ENCODE measurements at places on chromosomes 6 and 20.

GRCh38 chr6:113048741-113049140, 701.6 kb downstream of the RFPL4B start:
- DNase-seq = no peak

GRCh38 chr20:19552221-19553180, 205.6 kb upstream of the RIN2 start:
- DNase-seq = peak; percentile 48

GRCh38 chr6:99841297-99841696, 152.7 kb downstream of the MCHR2 start:
- DNase-seq = no peak

DNA sequence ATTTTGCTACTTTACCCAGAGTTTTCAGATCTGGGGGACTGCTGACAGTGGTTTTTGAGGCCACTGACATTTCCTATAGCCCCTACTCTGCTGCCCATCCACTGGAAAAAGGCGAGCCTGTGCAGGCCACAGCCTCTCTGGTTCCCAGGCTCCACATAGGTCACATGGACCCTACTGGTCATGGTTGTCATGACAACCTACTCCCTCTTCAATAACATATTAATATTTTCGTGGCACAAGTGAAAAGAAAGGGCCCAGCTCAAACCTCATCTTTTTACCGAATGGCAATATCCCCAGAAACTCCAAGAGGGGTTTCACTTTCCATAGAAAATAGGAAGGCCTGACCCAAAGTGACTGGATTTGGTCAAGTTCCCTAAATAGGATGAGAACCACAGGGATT, 11.0 kb upstream of the FOXO3 start:
- no peak for DNase-seq

GRCh38 chr6:1170794-1171193, 141.1 kb upstream of the FOXQ1 start:
- DNase-seq = no peak

DNA sequence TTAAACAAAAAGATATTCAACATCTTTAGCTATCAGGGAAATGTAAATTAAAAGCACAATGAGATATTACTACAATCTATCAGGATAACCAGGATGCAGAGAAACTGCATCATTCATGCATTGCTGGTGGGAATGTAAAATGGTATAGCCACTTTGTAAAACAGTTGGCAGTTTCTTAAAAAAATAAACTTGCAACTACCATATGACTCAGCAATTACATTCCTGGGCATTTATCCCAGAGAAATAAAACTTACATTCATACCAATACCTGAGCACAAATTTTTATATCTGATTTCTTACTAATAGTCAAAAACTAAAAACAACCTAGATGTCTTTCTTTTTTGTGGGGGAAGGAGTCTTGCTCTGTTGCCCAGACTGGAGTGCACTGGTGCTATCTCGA, 190.3 kb upstream of the TAB2 start:
- DNase-seq = no peak

DNA sequence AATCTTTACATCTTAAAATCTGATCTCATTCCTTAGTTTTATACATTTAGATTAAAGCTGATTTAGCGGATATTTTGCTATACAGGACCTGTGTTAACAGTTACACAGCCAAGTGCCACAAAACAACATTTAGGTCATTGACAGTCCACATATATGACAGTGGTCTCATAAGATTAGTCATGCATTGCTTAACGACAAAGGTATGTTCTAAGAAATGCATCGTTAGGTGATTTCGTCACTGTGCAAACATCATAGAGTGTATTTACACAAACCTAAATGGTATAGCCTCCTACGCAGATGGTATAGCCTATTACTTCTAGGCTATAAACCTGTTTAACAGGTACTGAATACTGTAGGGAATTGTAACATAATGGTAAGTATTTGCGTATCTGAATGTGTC, 21.6 kb downstream of the ADGRG6 start:
- no peak for DNase-seq

- DNase-seq = no peak
These were observed 8.6 kb upstream of the LY6G5C start for GRCh38 chr6:31689249-31690110.

- peak; percentile 45 for DNase-seq
These were observed 9.2 kb downstream of the ZHX3 start for GRCh38 chr20:41308290-41308711.

GRCh38 chr6:139738801-139739455, 364.5 kb upstream of the CITED2 start:
- DNase-seq = no peak

GRCh38 chr20:52439375-52439774, 247.8 kb upstream of the ZFP64 start:
- no peak for DNase-seq

- DNase-seq = no peak
These were observed 34.9 kb downstream of the GSTA2 start for GRCh38 chr6:52728394-52728793.

DNA sequence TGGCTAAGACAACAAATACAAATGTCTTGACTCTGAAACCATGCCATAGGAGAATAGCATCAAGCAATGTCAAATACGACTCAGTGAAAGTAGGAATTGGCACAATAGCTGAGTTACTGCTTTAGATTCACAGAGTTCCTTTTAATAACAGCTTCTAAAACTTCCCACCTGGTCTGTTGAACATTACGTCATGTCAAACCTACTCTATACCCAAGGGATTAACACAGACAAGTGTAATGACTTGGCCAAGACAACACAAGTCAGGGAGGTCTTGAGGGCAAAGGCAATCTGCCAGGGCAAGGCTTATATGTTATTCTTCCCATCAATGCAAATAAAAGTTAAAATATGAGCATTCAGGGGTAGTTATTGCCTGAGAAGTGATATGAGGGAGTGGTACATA, 265.1 kb upstream of the PRDM1 start:
- DNase-seq = no peak

DNA sequence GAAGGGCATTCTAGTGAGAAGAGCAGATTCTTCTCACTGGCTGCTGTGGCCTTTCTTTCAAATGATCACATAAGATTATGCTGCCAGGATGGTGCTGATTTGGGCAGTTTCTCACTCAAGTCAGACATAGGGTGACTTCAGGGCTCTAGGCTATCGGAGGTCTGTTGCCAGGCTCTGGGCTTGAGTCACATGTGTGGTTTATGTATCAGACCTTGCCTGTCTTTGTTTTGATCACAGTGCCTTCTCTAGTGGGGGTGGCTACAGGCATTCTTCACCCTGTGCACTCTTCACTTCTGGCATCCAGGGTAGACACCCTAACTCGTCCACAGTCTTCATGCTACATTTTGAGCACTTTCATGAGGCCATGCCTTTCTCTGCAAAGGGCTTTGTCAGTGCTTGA, 823.7 kb upstream of the MAN1A1 start:
- no peak for DNase-seq

GRCh38 chr20:11080010-11080409, 406.2 kb upstream of the JAG1 start:
- DNase-seq = no peak

- DNase-seq = no peak
These were observed 112.8 kb downstream of the ASXL1 start for GRCh38 chr20:32470940-32471339.

DNA sequence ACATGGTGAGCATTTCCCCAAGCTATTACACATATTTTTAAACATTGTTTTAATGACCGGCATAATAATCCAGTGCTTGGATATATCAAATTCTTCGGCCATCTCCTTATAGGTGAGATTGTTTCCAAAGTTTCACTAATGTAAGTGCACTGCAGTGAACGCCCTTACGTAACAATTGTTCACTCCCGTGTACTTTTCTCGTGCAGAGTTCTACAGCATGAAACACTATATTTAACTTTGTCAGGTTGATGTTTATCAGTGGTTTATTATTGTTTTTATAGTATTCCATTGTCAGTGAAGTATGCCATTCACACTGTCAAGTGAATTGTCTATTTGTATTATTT, 3.4 kb upstream of the GZF1 start:
- DNase-seq = no peak

DNA sequence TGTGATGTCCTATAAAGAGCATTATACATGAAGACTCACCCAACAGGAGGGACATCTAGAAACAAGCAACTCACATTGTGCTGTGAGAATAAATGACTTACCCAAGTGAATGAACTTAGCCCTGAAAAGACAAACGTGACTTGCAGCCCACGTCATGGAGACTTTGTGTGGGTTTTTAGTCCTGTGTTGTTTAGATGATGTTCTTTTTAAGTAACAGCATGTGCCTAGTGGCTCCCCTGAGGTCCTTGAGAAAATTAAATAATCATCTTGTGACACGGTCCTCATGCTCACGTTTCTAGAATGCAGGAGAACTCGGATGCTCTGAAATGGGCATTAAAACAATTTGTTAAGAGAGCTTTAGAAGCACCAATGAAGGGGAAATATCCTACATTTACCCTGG, 165.1 kb downstream of the SASH1 start:
- no peak for DNase-seq

- DNase-seq = no peak
These were observed 143.2 kb upstream of the RNF24 start for GRCh38 chr20:4158466-4159050.

DNA sequence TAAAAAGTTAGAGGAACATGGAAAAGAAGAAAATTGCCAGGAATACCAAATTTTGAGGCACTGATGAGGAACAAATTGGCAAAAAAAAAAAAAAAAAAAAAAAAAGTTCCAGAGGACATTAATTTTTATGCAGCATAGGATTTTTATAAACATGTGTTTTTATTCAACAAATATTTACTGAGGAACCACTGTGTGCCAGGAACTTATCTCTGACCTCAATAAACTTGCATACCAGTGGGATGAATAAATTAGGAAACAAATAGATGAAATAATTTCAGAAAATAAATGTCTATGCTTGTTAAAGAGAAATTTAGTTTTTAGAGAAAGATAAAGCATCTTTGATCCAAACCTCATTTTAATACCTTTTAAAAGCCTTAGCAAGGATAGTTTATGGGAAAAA, 175.1 kb downstream of the PDE10A start:
- no peak for DNase-seq

DNA sequence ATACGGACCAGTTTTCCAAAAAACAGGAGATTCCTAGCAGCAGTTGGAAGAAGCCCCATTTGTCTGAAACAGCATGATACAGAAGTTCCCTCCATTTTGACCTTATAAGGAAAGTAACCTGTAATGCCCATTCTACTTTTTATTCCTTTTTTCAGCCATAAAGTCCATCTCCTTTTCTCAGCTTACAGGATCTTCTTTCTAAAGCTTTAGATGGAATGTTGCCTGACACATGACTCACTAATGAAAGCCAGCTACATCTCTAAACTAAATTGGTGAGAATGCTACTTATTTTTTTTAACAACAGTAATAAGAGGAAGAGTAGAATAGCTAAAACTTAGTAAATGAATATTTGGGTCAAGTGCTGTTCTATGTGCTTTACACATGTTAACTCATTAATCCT, 234.1 kb downstream of the CDH26 start:
- DNase-seq = no peak

- no peak for DNase-seq
These were observed 14.9 kb downstream of the ZBTB2 start for GRCh38 chr6:151376440-151376839.

- no peak for DNase-seq
These were observed 6.1 kb downstream of the IRF4 start for GRCh38 chr6:397604-398003.

DNA sequence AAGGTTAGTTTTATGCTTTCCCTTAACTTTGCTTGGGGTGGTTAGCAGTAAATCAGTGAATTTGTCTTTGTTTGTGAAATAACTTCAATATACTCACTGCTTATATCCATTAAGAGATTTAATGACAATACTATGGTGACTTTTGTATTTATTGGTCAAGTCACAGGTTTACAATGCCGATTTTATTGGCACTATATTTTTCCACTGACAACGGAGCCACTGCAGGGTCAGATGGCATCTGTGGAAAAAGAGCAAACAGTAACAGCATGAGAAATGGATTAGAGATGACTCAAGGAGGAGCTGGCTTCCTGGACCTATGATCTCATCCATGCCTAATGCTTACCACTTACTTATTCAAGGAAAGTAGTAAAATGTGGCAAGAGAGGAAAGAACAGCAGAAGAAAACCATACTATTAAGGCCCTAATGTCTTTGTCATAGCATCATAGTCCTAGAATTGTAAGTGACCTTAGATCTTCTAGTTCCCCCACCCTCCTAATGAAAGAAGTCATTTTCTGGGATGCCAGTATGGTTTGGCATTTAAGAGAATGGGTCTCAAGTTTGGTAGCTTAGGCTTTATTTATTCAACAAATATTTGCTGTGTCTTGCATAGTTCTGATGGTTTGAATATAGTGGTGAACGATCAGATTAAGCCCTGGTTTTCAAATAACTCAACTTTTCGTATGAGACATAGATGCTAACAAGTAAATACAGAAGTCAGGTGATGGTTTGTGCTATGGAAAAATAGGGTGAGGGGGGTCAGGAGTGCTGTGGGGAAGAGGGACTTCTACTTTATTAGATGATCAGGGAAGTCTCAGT, 18.5 kb downstream of the RNF144B start:
- no peak for DNase-seq

DNA sequence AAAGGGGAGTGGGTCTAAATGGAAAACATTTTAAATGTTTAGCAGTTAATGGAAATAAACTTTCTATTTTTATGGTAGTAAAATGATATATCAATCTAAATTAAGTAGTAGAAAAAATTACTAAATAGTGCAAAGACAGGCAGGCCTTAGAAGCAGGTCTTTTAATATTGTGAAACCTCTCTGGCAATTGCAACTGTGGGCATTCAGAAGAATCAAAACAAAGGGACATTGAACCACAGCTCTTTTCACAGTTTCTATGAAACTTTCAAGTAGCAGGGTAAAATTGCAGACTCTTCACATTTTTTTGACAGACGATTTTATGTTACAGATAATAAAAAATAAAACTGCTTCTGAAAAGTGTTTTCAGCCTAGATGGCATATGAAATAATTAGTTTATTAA, 533.7 kb downstream of the BCKDHB start:
- no peak for DNase-seq

DNA sequence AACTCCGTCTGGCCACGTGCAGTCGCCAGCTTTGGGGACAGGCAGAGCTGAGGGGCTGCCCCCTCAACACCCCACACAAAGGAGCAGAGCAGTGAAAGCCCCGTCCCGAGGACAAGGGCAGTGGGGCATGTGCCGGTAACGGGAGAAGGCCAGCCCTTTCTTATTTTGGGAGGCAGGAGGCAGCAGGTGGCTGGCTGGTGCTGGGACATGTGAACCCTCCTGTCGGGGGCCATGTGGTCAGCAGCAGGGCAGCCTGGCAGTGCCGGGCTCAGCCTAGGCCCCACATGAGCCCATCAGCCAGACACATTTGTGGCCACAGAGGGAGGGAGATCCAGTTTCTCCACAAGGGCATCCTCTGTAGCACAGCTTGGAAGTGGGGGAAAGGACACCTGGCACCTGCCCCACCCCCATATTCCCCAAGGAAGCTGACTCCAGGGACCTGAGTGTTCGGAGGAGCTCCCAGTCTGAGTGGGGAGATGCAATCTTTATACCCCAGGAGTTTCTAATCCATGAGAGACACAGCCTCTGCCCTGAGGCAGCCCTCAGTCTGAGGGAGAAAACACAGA, 137.6 kb downstream of the MRPL14 start:
- DNase-seq = no peak

GRCh38 chr20:23408957-23409356, 12.3 kb downstream of the NAPB start:
- no peak for DNase-seq
